ENCODE measurements at places on chromosomes 16 and 17.

DNA sequence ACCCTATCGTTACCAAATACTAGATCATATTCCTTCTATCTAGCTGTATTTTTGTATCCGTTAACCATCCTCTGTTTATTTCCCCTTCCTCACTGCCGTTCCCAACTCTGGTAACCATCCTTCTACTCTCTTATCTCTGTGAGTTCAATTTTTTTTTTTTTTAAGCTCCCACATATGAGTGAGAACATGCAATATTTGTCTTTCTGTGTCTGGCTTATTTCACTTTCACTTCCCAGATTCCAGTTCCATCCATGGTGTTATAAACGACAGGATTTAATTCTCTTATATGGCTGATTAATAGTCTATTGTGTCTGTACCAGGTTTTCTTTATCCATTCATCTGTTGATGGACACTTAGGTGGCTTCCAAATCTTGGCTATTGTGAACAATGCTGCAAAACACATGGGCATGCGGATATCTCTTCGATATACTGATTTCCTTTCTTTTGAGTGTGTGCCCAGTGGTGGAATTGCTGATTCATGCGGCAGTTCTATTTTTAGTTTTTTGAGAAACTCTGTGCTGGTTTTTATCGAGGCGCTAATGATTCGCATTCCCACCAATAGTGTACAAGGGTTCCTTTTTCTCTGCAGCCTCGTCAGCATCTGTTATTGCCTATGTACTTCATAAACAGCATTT lies 599.6 kb downstream of the TMEM114 start:
- no peak for DNase-seq

- DNase-seq = peak; percentile 84
Measured at GRCh38 chr17:16477255-16477654, 14.7 kb downstream of the LRRC75A start.

GRCh38 chr17:68255731-68256538 lies 8.1 kb downstream of the AMZ2 start:
- DNase-seq = no peak

DNA sequence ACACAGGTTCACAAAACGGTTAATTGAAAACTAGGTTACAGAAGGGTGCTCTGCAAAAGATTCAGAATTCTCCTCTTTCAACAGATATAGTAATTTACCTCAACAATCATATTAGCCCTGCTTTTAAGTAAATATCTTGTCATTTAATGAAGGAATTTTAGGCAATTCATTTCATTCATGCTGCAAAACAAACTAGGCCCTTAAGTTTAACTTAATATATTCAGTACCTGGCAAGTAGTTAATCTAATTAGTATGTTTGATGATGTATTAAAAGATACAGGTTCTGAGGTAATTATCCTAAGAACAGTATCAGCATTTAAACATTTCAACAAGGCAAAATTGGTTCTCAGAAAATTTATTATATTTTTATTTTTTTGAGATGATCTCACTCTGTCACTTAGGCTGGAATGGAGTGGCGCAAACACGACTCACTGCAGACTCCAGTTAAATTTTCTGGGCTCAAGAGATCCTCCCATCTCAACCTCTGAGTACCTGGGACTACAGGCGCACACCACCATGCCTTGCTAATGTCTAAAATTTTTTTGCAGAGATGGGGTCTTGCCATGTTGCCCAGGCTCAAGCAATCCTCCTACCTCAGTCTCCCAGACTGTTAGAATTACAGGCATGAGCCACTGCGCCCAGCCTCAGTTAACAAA lies 44.9 kb downstream of the SMURF2 start:
- no peak for DNase-seq

GRCh38 chr17:72234985-72235384 lies 114.2 kb downstream of the SOX9 start:
- DNase-seq = no peak

DNA sequence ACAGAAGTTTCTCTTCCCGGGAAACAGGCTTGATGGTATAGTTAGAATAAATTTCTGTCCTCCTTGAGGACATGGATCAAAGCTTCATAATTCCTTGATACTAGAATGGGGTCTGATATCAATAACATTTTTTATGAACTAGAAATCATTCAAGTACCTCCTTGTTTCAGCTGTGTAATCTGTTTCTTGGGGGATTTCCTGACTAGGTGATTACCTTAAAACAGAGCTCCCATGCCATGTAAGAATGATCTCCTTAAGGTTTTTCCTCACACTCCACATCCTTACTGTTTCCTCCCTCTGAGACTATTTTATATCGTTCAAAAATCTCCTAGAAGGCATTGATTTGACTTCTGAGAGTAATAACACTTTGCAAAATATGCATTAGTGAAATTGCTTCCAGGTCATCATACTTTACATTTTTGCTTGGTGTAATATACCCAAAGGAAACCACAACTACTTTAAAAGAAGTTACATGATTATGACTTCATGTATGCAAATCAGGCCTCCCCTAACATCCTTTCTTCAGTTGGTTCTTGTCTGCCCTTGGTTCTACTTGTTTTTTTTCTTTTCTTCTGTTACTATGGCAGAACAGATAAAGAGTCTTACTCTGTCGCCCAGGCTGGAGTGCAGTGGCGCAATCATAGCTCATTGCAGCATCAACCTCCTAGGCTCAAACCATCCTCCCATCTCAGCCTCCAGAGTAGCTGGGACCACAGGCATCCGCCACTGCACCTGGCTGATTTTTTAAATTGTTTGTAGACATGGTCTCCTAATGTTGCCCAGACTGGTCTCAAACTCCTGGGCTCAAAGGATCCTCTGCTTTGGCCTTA lies 388.8 kb downstream of the ZFHX3 start:
- no peak for DNase-seq

DNA sequence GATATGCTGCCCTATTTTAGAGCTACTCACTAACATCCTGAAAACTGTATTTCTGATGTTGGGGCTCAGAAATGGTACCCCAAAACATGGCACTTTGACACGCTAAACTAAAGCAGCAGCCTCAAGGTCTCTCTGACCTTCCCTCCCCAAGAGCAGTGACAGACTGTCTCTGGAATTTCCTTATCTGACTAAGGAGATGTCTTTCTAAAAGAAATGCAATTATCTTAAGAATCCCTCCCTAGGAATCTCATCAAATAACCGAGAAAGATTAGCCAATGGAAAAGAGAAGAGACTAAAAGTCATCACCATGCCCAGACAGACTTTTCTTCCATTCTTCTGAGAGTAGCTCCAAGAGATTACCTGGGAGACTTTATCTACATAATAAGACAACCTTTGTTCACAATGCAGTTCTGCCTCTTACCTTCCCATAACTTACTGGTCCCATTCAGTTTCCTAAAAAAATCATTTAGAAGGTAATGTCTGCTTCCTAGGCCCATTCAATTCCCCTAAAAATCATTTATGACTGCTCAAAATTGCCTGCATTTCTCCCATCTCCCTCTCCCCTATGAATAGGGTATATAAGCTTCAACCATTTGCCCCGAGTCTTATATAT lies 123.9 kb downstream of the CPPED1 start:
- no peak for DNase-seq
